ENCODE measurements at places on chromosomes 6 and 20.

DNA sequence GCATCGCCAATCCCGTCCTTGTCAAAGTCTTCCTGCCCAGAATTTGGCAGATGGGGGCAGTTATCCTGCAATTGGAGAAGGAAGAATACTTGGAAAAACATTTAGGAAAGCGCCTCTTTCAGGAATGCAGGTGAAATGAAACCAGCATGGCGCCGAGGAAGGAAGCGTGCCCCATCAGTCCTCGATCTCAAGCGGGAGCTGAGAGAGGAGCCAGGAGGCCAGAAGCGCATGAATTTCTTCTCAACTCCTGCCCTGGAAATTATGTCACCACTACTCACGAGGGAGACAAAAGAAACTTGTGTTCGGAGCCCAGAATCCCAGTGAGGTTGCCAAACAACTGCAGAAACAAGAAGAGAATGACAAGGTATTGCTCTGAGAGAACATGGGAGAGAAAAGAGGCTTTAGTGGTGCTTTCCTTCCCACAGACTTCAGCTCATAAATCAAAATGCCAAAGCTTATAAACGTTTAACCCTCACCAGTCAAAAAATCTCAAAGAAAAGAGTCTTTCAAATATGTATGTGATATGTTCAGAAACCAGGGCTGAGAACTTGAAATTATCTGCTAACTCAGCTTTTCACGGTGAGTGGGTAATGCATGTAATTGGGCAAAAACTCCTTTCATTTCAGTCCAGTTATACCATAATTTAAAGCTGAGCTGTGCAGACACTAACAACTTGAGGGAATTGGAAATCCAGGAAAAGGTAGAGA, 23.9 kb downstream of the THBS2 start:
- no peak for DNase-seq

GRCh38 chr6:150485161-150485958, 114.3 kb upstream of the PLEKHG1 start:
- DNase-seq: no peak

GRCh38 chr20:1933465-1933870, 38.3 kb downstream of the SIRPA start:
- no peak for DNase-seq

DNA sequence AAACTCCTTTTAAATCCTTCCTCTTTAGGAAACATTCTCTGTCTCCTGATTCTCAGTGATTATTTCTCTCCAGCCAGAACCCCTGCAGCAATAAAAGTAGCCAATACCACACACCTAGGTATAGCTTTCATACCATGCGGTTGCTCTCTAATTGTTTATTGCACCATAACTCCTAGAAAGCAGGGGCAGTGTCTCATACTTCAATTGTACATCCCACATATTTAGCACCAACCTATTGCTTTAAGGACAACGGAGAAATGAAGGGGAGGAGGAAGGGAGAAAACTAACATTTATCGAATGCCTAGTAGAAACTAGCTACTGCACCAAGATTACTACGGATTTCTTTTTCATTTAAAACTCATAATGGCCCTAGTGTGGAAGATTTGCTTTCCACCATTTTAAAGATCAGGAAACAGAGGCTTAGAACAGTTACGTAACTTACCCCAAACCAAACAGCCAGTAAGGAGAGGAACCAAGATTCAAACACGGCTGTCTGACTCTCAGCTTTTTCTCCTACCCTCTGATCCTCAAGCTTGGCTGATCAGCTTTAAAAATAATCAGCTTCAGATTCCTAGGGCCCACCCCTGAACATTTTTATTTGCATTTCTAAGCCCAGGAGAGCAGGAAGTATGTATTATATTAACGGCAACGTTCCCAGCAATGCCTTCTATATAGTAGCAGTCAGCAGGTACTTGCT, 43.4 kb upstream of the ATXN1 start:
- no peak for DNase-seq

DNA sequence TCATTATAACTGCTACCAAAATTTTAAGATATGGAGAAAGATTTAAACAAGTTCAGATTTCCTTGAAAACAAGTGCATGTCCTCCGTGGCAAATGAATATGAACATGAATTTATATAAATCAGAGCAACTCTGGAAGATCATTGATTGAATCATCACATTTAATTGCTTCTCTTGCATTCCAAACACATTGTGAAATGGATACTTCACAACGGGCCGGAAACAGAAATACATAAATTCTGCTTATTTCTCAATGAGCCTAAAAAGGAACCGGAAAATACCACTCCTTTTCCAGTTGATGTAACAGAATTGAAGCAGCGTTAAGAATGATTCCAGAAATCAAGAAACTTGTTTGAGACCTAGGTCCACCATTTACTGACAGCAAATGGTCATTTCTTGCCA, 134.6 kb upstream of the BTN3A2 start:
- DNase-seq: no peak

- DNase-seq: no peak
Observed at GRCh38 chr6:72876256-72876655, 254.4 kb downstream of the KCNQ5 start.

GRCh38 chr6:128855581-128856085, 27.3 kb upstream of the LAMA2 start:
- no peak for DNase-seq

GRCh38 chr6:161137320-161137719, 136.5 kb downstream of the AGPAT4 start:
- DNase-seq: no peak

- no peak for DNase-seq
Observed at GRCh38 chr6:112773187-112773586, 426.1 kb downstream of the RFPL4B start.

- DNase-seq: no peak
Observed at GRCh38 chr20:51994751-51995417, 192.6 kb upstream of the SALL4 start.

GRCh38 chr6:154165478-154165877, 126.4 kb downstream of the OPRM1 start:
- DNase-seq: no peak

DNA sequence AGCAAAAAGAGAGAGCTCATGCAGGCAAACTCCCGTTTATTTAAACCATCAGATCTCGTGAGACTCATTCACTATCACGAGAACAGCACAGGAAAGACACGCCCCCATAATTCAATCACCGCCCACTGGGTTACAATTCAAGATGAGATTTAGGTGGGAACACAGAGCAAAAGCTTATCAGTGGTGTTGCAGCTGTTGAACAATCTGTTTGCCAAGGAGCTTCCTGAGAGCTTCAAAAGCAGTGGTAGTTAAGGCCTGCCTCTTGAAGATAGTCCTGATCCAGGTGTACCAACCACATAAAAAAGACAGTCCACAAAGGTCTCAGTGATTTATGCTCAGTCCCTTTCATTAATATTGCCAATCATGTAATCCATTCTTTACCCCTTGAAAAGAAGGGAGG, 269.4 kb upstream of the IRAK1BP1 start:
- DNase-seq: no peak

- DNase-seq: peak; percentile 98
Observed at GRCh38 chr6:93419304-93420162, at the start of gene EPHA7. Gene EPHA7 (minus strand): TSS chr6:93419559. CDS start chr6:93419341, 218 bp downstream.

- DNase-seq: no peak
Observed at GRCh38 chr6:3326981-3327380, 68.2 kb downstream of the PSMG4 start.

GRCh38 chr6:31837369-31838113, 10.0 kb downstream of the HSPA1B start:
- DNase-seq: no peak

- DNase-seq: no peak
Observed at GRCh38 chr6:132511831-132512220, 1.1 kb downstream of the STX7 start.

GRCh38 chr6:140879946-140880345, 1252.8 kb upstream of the GJE1 start:
- no peak for DNase-seq

DNA sequence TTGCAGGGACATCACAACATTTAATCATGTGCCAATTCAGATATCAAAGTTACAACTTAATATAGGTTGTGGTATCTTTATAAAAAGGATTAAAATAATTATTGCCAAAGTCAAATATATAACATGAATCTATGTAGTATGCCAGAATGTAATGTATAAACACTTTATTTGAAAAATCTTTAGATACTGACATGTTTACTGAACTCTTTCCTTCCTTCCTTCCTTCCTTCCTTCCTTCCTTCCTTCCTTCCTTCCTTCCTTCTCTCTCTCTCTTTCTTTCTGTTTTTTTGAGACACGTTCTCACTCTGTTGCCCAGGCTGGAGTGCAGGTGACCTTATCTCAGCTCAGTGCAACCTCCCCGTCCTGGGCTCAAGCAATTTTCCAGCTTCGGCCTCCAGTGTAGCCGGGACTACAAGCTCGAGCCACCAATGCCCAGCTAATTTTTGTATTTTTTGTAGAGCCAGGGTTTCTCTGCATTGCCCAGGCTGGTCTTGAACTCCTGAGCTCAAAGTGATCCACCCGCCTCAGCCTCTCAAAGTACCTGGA, 496.8 kb upstream of the CITED2 start:
- DNase-seq: no peak

GRCh38 chr6:164640956-164641355, 668.4 kb downstream of the C6orf118 start:
- DNase-seq: peak; percentile 21

DNA sequence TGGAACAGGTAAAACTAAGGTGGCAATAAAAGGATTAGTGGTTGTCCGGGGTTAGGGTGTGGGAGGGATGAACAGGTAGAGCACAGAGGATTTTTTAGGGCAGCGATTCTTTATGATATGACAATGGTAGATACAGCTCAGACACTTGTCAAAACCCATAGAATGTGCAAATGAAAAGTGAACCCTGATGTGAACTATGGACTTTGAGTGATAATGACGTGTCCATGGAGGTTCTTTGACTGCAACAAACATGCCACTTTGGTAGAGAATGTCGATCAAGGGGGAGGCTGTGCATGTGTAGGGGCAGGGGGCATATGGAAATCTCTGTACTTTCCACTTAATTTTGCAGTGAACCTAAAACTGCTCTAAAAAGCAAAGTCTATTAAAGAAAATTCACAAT, 100.7 kb downstream of the LAMP5 start:
- no peak for DNase-seq
